ENCODE measurements at places on chromosomes 3 and 15.

DNA sequence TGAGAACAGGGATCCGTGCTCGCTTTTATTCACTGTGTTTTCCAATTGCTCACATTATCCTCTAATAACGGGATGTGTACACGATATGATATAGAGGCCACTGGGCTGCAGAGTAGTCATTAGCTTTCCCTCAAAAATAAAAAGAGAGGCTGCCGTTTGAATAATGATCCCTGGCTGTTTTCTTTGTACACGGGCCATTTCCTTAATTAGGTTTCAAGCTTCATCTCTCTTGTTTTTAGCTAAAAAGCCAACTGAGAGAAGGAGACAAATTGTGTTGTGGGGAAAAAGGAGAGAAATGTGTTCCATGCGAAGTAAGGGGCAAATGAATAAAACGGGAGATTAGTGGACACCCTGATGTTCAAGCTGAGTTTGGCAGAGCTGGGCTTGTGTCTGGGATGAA lies 174.2 kb downstream of the CACNA2D3 start:
- DNase-seq = no peak

DNA sequence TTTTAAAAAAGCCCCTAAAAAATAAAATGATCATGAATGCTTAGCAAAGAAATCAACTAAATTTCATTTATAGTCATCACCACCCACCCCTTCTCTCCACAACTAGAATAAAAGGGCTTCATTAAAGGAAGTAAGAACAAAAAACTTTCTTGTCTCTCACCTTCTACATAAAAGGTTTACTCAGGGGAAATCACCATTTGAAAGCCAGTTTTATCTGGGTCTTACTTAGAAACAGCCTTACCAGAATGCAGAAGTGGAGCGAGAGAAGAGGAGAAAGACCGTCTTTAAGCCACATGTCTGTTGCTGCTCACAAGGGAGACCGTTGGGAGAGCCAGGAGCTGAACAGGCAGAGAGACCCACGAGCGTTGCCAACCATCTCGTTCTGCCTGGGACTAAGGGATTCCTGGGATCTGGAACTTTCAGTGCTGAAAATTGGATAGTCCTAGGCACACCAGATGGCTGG lies 350.1 kb upstream of the PROK2 start:
- DNase-seq = no peak

DNA sequence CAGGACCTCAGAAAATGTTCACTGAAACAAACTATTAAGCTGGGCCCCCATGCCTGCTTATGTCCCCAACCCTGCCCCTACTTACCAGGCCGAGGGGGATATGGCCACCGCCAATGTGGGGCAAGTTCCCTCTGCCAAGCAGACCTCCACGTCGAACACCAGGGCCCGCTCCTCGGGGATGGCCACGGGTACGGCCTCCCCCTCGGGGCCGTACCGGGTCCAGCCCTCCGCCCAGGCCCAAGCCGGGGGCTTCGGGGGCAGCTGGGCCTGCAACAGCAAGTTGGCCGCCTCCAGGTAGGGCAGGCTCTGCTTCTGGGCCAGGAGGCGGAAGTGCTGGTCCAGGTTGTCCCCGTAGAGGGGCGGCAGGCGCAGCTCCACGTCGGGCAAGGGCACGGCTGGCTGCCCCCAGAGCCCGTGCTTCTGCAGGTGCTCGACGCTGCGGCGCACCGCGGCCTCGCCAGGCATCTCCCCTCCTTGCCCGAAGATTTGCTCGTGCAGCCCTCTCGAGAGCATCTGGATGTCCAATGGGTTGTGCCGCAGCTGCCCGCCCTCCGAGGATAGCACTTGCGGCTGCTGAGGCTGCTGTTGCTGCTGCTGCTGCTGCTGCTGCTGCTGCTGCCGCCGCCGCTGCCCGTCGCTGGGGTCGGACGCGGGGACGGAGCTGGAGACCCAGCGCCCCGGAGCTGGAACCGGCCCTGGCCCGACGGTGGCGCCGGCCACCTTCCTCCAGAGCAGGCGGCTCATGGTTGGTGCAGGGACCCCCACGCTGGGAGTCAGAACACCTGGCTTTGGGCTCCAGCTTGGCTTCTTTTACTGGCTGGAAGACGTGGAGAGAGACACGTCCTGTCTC lies 1.4 kb downstream of the POLG start:
- no peak for DNase-seq

DNA sequence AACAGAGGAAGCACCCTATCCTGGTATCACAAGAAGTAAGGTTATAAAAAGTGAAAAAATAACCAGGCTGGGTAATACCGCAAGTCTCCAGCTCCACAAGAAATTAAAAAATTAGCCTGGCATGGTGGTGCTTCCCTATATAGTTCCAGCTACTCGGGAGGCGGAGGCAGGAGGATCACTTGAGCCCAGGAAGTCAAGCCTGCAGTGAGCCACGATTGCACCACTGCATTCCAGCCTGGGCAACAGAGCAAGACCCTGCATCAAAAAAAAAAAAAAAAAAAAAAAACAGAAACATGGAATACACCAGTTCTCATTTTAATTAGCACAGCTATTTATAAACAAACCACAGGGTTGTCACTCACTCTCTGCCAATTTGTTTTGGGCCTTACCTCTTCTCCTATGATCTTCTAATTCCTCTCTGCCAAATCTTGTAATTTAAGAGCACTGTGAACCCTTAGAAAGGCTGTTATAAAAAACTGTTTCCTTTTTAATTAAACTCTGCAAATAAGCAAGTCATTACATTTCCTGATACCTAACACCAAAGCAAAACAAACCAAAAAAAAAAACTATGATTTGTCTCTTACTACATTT lies 22.6 kb downstream of the DCUN1D1 start:
- no peak for DNase-seq

GRCh38 chr3:8595252-8595651 lies 49.3 kb downstream of the SSUH2 start:
- no peak for DNase-seq

DNA sequence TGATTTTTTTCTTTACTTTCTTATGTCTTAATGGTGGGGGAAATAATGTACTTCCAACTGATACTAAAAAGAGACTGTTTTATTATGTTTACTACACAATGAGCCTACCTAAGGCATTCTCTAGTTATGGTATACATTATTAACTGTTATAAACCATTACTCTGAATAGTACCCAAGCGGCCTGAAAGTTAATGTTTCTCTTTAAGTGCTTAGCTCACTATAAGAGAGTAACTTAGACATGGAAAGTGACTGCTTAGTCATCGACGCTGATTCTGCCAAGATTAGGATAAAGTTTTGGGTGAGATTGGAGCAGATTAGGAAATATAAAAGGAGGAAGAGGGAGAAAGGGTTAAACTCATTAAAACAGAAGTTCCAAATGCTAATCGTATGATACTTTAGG lies 365.0 kb downstream of the NLGN1 start:
- DNase-seq = no peak
